ENCODE measurements at places on chromosomes 16 and 17.

- DNase-seq = no peak
Measured at GRCh38 chr17:72614871-72615626, 477.4 kb downstream of the SLC39A11 start.

DNA sequence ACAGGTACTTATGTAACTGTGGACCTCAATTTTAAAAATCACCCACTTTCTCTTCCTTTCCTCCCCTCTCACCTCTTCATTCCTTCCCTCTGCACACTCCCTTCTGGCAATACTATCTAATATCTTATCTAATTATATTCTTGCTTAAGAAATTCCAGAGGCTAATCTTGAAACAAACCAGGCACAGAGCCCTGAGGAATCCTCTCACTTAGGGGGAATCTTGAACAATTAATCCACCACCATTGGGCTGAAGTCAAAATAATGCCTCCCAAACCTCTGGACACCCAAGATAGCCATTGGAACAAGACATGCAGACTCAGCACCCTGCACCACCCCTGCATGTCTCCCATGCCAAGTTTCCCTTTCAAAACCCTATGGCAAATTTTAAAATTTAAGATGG is 1.0 kb upstream of the KRTAP4-6 start:
- no peak for DNase-seq

GRCh38 chr16:17177242-17177958 is 293.4 kb downstream of the XYLT1 start:
- no peak for DNase-seq

GRCh38 chr16:83890359-83890758 is 8.6 kb upstream of the MLYCD start:
- no peak for DNase-seq

DNA sequence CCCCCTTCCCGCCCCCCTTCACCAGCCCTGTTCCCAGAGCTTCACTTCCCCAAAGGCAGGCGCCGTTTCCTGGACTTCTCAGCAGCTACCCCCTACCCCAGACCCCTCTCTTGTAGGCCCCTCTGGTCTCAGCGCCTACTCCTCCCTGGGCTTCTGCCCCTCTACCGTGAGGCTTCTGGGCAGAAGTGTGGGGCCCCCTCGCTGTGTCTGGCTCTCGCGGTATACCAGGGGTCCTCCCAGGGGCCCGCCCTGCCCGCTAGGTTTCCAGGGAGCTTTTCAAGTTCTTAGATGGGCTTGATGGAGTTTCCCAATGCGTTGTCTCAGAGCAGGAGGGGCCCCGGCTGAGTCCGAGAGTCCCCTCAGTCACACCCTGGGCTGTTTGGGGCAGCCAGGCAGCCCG is 247.1 kb downstream of the SEC14L1 start:
- no peak for DNase-seq

- DNase-seq = no peak
Measured at GRCh38 chr16:73032541-73033270, 15.2 kb downstream of the ZFHX3 start.

- DNase-seq = no peak
Measured at GRCh38 chr16:56263711-56264608, 72.7 kb downstream of the GNAO1 start.

DNA sequence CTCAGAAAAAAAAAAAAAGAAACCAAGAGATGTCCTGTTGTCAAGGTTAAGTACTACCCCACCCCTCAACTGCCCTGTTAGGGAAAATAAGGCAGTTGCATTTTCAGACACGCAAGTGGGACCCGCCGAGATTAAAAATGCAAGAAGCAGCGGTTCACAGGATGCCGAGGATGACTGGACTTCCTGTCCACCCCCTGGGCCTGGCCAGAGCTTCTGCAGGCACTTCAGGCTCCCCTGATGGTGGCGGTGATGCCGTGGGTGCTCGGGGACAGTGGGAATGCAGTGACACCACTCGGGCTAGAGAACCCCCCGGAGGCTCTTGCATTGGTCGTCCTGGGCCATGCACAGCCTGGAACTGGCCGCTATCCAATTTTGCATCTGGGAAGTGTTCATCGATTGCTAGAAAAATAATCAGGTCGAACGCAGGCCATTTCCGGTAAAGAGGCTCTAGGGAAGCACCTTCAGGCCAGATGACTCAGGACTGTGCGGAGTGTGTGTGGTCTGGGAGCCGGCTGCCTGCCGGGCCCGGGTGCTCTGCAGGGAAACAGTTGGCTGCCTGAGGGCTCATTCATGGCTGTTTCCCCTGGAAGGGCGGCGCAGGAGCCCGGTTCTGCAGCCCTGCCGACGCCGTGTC is 13.4 kb upstream of the CRISPLD2 start:
- no peak for DNase-seq

GRCh38 chr17:73874008-73874720 is 229.9 kb upstream of the SDK2 start:
- no peak for DNase-seq

- no peak for DNase-seq
Measured at GRCh38 chr16:28865722-28866453, 2.2 kb downstream of the SH2B1 start.

DNA sequence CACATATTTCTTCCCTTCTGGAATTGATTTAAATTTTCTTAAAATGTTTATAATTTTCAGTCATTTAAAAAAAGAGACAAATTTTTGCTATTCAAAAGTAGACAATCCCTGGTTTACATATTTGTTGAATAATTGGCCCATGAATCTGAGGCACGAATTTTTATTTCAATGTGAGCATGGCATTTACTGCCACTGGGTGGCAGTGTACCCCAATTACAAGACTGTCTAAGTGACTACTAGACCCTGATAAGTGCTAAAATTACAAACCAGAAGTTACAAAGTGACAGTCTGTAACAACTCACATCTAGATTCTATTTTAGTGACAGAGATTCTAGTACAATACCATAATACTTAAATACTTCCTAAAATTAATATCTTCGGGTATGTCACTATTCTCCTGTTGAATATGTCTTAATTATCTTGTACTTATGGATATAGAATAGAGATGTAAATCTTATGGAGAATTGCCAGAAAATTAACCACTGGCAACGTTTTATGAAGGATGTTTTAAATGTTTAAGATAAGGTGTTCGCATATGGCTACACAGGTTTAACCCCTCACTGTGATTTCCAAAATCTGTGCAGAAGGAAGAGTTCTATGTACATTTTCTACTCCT is 235.8 kb downstream of the MAP2K4 start:
- no peak for DNase-seq

All from stimulated activated CD4-positive, alpha-beta T cell treated with anti-CD3 and anti-CD28 coated beads, Interleukin-4, amount 100 ng/mL, for 24 hours (primary cell).